ENCODE measurements at places on chromosomes 5 and 9. TPM values are rescaled to one million over a fixed set of nuclear protein-coding genes. Genes with fewer than 3 reads are reported as not detected.

HTR4 gene
- not detected for total RNA-seq

CKS2 gene
- total RNA-seq, result 90.2 TPM

SH3GL2 gene
- not detected for total RNA-seq

SLC6A18 gene
- not detected for total RNA-seq

DOCK8 gene
- total RNA-seq, result 143 TPM

PTGES gene
- not detected for total RNA-seq

S100Z gene
- total RNA-seq, result not detected

GLT6D1 gene
- not detected for total RNA-seq

PFN3 gene
- not detected for total RNA-seq

FGF1 gene
- total RNA-seq, result not detected

DOCK2 gene
- total RNA-seq, result 461 TPM

IL9 gene
- 3.0 TPM for total RNA-seq
